Kidney (tissue), 22 donors: ENCODE measurements at places on chromosomes 4 and X. TPM values are rescaled to one million over a fixed set of nuclear protein-coding genes. Genes with fewer than 3 reads are reported as not detected.

- DNase-seq: no peak
These were observed 79.1 kb downstream of the TECRL start for GRCh38 chr4:64330143-64330542.

GRCh38 chrX:142250502-142250901, 45.4 kb upstream of the MAGEC2 start:
- no peak for DNase-seq

GRCh38 chr4:57018980-57019379, 40.3 kb downstream of the POLR2B start:
- DNase-seq: no peak

- no peak for DNase-seq
These were observed 146.2 kb upstream of the HHIP start for GRCh38 chr4:144499777-144500176.

DNA sequence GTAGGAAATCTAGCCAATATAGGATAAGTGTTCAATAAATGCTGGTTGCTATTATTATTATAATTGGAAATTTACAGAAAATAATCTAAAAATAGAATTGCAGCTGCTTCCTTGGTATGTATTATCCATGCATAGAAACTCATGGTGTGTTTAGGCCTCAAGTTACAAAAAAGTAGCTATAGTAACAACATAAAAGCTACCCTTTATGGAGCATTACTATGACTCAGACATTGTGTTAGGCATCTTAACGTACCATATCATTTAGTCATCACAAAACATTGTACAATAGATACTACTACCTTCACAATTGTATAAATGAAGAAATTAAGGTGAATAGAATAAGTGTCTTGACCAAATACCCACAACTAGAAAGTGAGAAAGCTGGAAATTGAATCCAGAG, 126.9 kb upstream of the NRK start:
- DNase-seq: no peak

DNA sequence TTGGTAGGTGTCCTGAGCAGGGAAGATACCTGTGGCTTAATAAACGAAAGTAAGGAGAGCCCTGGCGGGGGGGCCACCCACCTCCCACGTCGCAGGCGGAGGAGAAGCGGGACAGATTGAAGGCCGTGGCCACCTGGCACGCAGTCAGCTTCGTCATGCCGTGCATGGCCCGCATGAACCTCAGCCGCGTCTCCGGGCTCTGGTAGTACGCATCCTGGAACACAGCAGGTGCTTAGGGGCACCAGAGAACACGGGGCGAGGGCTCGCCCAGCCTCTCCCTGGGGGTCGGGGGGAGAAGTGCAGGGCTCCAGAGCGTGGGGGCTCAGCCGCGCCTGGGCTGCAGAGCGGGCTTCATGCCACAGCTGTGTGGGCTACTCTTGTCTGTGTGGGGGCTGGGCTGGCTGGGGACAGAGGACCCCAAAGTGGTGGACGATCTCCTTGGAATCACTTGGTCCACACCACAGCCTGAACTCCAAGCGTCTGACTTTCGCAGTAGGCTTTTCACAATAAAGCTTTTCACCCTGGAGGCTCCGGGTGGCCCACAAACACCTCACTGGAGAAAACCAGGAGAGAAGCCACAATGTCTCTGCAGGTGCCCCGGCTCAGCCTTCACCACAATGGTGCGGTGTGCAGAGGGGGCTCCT, 27.1 kb upstream of the SLC25A6 start:
- no peak for DNase-seq

- no peak for DNase-seq
These were observed 212.5 kb upstream of the NDST3 start for GRCh38 chr4:117821834-117822233.

GRCh38 chr4:78552389-78553042, 946 bp downstream of the ANXA3 start:
- peak; percentile 85 for DNase-seq

GRCh38 chr4:94334962-94335361, 7.7 kb downstream of the HPGDS start:
- no peak for DNase-seq

DNA sequence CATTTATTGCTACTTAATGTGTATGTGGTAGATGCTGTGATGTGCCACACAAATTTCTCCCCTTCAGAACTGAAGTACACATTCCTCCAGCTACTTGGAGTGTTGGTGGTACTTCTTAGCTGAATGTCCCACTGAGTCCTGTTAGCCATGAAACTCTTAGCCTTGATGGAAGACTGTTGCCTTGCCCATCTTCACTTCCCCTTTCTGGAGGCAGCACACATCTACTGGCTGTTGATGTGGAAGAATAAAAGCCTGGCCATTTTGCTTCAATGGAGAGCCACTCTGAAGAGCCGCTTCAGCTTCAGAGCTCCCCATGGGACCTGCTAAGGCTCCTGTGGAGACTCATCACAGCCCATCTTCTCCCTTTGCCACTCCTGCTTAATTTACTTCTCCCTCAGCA, 157.7 kb upstream of the PITX2 start:
- DNase-seq: no peak

DNA sequence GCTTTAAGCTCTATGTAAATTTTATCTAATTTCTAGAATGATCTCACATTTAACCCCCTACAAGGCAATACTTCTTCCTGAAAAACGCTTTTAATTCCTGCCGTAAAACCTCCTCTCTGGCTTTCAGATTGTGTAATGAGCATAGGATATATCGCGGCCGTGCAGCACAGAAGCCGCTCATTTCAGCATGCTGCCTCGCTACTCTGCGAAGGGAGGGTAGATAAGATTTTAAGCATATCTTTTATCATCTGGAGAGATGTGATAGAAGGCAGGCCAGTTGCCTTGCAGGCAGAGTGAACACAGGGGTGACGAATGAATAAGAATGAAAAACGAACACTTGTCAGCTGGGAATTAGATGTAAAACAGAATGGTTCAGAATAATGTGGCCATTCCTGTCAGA, 265.5 kb downstream of the UNC5C start:
- no peak for DNase-seq

DNA sequence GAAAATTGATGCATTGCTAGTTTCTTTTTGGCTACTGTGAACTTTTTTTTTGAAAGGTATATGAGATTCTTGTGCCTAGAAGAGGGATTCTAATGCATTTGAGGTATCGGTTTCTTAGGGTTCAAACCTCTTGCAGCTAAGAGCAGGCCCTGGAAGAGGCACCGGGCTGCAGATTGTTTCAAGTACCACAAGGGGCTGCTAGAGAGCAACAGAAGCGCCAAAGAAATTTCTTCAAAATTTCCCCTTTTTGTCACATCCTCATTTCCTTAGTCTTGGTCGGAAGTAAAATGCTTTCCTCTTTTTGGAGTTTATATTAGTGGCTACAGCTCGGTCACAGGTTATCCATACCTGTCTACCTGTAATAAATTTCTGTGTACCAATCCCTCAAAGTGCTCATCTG, 89.8 kb downstream of the PDGFRA start:
- DNase-seq: peak; percentile 47

DNA sequence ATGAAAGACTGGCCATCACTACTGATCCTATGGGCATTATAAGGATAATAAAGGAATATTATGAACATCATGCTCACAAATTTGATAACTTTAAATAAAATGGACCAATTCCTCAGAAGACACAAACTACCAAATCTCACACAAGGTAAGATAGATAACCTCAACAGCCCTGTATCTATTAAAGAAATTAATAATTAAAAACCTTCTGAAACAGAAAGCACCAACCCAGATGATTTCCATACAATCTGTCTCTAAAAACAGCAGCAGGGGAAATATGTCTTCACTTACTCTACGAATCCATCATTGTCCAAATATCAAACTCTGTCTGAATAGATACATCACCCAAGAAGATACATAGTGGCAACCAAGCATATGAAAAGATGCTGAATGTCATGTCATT, 55.2 kb downstream of the LCORL start:
- no peak for DNase-seq

GRCh38 chrX:50988649-50989048, 78.1 kb downstream of the BMP15 start:
- DNase-seq: peak; percentile 58

- DNase-seq: no peak
These were observed 2.3 kb upstream of the SOWAHD start for GRCh38 chrX:119755981-119756533.

DNA sequence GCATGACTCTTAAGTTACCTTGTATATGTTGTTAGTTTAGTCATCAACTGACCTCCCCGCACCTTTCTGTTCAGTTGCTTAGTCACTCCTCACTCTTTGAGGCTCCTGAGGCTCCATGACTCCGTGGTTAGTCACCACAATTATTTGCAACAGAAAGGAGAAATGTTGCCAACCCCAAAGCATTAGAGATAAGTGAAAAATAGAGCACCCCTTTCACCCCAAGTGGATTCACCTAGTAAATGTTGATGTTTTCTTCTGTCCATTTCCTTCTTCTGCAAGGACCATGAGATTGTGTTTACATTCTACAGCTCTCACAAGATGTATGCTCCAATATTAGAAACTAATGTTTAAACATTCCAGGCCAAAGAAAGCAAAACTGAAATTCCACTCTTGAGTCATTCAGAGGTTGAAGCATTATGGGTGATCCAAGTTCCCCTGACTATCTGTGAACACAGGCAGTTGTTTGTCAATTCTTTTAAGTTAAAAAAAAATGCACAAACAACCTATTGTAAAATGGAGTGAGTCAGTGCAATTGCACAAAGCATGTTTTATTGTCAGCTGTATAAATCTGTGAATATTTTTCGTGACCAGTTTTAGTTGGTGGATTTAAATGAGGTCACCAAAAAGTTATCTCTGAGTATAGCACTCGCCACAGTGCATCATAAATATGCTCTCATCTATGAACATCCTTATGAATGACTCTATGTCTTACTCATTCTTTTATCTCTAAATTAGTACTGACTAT, 552.4 kb upstream of the MAGEB2 start:
- DNase-seq: peak; percentile 8

GRCh38 chr4:2138846-2139500, 79.8 kb downstream of the NAT8L start:
- DNase-seq: no peak

DNA sequence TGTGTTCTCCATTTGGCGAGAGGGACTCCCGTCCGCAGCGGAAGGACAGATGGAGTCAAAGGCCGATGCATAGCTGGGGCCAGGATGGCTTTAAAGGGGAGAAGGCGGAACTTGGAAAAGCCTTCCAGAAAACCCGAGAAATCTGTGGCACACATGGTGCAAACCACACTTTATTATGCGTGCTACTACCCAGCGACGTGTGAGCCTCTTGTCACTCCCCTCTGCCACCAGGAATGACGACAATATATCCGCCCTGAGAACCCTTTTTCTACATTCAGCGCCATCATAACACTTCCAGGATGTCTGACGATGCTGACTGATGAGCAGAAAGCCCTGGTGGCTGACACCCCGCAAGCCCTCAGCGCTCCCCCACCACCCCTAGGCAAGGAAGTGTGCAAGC, 689 bp upstream of the DCHS2 start:
- no peak for DNase-seq

DNA sequence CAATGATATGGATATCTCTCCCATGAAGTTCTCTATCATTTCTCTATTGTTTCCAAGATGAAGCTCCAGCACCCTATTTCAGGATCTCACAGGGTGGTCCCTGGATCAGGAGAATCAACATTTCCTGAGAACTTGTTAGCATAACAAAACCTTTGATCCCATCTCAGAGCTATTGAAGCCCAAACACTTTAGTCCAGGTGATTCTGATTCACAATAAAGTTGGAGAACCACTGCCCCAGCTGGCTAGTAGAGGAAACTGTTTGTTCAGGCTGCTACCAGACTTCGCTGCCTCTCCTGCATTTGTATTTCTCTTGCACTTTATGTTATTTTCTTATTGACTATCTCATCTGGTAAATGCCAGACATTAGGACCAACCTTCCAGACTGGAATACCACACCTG, 65.4 kb downstream of the CEP44 start:
- no peak for DNase-seq

GRCh38 chr4:64248186-64248585, 161.1 kb downstream of the TECRL start:
- DNase-seq: no peak

DNA sequence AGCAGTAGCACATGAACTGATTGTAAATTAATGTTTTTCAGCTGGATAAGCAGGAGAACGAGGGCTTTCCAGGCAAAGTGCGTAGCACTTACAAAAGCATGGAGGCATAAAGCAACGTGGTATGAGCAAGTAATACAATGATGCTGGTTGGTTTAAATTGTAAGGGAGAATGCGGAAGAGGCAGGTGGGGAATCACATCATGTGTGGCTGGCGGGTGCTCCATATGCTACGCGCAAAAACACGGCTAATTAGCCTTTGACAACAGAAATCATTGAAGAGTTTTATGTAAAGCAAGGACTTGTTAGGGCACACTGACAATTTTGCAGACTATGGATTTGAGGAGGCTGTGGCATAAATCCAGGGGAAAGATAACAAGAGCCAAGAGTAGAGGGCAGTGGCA, 14.6 kb downstream of the SYTL4 start:
- no peak for DNase-seq

Gene GK2
- not detected for polyA plus RNA-seq

Gene RBM47
- polyA plus RNA-seq: 61.5 TPM

Gene CCDC120
- 5.2 TPM for polyA plus RNA-seq

Gene FREM3
- not detected for polyA plus RNA-seq

Gene NCAPG
- 0.19 TPM for polyA plus RNA-seq

Gene HMGB3
- polyA plus RNA-seq: 16.1 TPM

Gene BEX4
- polyA plus RNA-seq: 135 TPM

Gene OPHN1
- polyA plus RNA-seq: 1.9 TPM

Gene TBC1D8B
- 3.5 TPM for polyA plus RNA-seq
